ENCODE measurements at places on chromosomes 1 and 21.

GRCh38 chr1:74780594-74780993, 47.6 kb downstream of the TYW3 start:
- no peak for DNase-seq

- DNase-seq: no peak
Measured at GRCh38 chr1:10361515-10361914, 37.3 kb upstream of the PGD start.

DNA sequence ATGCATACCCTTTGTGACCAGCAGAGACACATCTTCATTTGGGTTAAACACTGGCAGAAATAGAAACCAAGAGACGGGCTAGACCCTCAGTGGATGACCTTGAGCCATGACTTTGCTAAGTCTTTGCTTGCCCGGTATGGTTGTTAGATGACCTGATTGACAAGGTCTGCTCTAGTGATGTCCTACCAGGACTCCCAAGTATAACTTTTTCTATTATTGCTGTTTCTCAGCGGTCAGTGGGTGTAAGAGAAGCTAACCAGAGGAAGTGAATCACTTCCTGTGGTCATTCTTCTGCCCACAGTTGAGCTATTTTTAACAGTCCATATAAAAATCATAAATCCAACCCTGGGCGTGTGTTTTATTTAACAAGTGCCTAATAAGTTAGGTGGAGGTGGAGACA, 126.2 kb upstream of the ETS2 start:
- DNase-seq: peak; percentile 81

DNA sequence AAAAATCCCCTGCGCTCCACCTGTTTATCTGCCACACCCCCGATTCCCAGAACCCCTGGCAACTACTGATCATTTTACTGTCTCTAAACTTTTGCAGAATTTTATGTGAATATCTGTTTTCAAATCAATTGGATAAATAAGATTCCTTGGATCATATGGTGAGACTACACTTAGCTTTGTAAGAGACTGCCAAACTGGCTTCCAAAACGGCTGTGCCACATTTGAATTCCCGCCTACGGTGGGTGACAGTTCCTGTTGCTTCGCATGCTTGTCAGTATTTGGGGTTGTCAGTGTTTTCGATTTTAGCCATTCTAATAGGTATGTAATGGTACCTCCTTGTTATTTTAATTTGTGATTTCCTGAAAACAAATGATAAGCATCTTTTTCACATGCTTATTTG, 22.7 kb upstream of the FMN2 start:
- no peak for DNase-seq

DNA sequence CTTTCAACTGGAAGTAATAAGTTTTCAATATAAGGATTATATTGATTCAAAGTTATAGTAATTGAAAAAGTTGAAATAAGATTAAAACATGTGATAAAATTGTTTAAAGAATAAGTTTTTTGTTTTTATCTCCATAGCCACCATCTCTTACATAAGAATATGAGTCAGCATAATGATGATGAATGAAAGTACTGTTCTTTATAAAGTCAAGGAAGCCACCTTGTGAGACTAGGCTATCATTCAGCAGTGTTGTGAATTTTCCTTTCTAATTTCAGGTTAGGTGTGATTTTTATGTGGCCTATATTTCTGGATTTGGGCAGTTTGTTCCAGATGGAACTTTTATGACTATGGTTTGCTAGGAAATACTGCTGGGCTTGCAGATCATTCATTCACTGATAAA, 22.4 kb upstream of the ASB17 start:
- DNase-seq: no peak

DNA sequence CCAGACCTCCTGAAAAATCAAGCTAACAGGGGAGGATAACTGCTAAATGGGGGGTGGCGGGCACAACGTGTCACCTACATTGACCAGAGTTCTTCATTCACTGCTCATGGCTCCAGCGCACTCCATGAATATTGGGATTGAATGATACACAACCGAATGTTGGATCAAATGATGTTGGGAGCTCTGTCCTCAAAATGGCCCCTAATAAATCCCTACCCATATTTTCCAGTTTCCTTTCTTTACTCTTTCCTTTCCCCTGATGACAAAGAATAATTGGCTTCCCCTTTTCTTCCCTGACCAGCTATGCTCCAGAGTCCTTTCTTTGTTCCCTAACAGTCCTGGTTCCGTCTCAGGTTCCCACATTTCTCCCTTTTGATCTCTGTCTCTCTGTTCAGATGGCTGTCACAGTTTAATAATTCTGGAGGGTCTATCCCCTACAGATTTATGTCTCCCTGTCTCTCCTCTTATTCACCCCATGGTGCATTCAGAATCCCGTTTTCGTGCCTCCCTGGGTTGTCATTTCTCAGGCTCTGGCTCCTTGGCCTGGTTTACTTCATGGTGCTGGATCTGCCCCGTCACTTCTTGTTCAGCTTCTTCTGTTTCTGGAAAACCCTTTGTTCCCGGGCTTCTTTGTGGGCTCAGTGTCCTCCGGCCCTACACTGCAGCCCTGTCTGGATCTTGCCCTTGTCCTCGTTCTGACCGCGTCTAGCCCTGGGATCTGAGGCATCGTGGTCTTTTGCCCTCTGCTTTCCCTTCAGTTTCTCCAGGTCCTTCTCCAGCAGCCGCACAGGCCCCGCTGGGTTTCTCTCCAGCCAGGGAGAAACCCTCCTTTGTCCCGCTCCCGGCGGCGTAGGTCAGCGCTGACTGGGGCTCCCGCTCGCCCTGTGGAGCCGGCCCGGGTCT, 78.3 kb downstream of the NDUFS5 start:
- DNase-seq: no peak

- no peak for DNase-seq
Measured at GRCh38 chr1:64396817-64397216, 73.1 kb upstream of the CACHD1 start.

- no peak for DNase-seq
Measured at GRCh38 chr1:234892642-234893041, 236.0 kb downstream of the TOMM20 start.

DNA sequence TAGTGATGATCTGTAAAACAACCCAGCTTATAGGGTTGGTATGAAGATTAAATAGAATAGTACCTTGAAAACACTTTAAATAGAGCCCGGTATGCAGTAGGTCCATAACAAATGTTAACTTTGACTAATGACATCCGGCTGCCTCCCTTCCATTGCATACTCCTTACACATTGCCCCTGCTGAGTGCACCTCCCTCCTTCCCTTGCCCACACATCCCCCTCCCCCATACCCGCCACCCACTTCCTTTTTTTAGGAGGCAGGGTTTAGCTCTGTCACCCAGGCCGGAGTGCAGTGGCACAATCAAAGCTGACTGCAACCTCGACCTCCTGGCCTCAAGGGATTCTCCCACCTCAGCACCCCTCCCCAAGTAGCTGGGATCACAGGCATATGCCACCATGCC, 24.4 kb upstream of the ZC3H12A start:
- no peak for DNase-seq

GRCh38 chr1:4728319-4729089, 74.1 kb downstream of the AJAP1 start:
- DNase-seq: no peak

DNA sequence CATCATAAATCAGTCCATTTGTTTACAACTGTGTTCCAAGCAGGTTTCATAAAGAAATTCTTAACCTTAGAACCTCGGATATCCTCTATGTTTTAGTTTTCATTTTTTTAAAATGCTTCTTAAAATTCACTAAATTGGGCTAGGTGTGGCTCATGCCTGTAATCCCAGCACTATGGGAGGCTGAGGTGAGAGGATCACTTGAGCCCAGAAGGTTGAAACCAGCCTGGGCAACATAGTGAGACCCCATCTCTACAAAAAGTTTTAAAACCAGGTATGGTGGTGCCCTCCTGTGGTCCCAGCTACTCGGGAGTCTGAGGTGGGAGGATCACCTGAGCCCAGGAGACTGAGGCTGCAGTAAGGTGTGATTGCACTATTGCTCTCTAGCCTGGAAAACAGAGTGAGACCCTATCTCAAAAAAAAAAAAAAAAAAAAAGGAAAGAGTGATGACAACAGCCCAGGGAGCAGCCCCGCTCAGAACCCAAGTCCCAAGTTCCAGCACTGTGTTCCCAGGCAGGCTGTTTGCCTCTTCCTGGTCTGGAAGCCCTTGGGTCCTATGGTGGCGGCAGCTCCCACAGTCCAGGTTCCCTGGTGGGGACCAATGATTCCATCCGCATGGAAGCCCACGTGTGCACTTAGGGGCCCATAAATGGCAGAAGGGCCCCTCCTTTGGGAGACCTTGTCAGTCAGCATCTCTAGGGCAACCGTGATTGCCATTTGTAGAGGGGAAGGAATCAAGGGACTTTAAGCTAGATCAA, 24.7 kb upstream of the SPSB1 start:
- no peak for DNase-seq

DNA sequence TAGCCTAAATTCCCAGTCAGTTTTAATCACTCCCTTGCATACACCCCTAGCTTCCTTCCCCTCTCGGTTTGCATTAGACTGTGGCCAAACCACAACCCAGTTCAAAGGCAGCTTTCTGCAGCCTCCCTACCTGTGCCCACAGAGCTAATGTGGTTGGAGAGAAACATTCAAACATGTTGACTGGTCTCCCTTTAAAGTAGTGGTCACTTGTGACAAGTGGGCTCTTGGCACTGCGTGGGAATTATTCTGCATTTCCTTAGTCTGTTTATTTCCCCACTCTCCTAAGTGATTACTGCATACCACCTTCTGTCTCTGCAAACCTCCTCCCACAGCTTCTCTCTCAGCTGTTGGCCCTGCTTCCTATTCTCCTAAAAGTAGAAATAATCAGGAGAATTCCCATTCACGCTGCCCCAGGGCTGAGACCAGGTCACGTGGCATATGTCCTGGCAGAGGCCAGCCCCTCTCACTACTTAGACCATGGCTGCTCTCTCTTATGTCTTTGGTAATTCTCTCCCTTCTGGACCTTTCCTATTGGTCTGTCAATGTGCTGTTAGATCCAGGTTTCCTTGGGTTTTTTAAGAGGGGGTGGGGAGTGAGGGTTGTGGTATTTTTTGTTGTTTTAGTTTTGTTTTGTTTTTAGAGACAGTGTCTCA, 38.4 kb upstream of the CD101 start:
- no peak for DNase-seq

DNA sequence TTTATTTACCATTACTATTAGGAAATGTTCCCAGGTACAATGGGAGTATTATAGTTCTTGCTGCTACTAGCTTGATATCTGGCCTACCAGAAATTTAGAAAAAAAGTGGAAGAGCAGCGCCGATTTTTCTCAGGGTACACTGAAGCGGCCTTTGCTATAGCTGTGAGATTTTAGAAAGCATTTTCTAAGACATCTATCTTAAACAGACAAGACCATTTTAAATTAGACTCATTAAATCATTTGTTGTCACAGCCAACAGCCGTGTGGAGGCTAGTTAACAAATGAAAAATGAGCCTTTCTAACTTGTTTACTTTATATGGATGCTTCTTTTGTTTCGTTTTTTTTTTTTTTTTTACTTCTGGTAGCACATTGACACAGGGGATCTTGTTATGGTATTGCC, 183.2 kb upstream of the ZRANB2 start:
- DNase-seq: no peak

- DNase-seq: no peak
Measured at GRCh38 chr1:164712131-164713036, 153.4 kb downstream of the PBX1 start.

GRCh38 chr21:45998871-45999580, 17.5 kb downstream of the COL6A1 start:
- no peak for DNase-seq

DNA sequence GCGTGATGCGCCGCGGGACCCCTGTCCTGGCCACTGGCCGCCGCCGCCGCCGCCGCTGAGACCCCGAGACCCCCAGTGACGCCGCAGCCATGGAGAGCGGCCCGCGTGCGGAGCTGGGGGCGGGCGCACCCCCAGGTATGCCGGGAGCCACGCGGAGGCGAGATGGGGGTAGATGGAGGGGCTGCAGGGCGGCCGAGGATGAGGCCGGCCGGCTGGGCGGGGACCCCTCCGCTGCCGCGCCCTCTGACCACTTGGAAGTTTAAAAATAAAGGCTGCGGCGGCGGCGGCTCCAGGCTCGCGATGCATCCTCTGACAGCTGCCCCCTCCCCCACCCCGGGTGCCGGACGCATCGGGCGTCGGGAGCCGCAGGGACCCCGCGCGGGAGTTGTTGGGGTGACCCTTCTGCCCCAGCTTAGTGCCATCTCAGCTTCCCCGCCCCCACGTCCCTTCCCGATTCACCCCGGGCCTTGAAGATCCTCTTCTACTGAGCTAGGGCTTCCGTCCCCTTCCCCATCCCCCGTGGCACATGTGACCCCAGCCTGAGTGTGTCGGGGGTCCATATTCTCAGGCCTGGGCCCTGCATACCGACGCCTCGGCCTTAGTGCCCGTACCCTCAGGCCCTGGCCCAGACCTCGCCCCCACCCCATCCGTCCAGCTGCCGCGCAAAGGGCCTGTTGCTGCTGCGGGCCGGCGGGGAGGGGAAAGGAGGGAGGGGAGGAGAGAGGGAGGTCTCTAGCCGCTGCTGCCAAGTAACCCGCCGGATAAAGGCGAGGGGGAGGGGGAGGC, 562 bp downstream of the MAP7D1 start:
- DNase-seq: peak; percentile 72

DNA sequence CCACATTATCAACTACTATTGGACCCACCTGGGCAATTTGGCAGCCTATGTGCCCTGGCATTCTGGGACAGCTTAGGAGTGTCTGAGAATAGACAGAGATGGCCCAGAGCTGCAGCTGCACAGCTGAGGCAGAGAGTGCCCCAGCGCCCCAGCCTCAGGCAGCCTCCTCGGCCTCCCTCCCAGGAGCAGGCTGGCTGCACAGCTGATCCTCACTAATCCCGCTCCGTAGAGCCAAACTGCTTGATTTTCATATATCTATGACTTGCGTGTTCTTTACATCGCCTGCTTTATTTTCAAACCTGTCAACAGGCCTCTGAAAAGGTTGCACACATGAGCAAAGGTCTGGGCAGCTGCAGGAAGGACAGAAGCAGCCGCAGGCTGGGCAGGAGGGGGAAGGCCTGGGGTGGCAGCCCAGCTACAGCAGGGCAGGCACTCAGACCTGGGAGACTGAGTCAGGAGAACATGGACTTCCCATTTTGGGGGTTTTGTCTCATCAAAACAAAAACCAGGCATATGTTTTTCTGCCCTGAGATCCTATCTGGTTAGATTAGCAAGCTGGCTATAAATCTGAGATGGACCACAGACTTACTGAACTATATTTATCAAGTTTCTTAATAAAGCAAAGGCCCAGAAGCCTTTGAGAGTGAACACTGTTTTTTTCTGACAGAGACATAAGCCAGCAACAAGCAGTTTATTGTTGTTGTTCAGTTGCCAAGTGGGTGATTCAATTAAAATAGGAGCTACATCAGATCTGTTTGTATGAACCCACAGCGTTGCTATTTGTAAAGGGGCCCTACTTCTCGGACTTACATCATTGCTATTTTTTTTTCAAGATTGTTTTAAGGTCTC, 301.8 kb upstream of the DUSP10 start:
- DNase-seq: peak; percentile 75

- no peak for DNase-seq
Measured at GRCh38 chr1:200262326-200262965, 147.4 kb downstream of the ZNF281 start.

- DNase-seq: no peak
Measured at GRCh38 chr1:53641481-53642214, 97.3 kb downstream of the GLIS1 start.
